ENCODE measurements at places on chromosomes 4 and X. TPM values are rescaled to one million over a fixed set of nuclear protein-coding genes. Genes with fewer than 3 reads are reported as not detected.

DNA sequence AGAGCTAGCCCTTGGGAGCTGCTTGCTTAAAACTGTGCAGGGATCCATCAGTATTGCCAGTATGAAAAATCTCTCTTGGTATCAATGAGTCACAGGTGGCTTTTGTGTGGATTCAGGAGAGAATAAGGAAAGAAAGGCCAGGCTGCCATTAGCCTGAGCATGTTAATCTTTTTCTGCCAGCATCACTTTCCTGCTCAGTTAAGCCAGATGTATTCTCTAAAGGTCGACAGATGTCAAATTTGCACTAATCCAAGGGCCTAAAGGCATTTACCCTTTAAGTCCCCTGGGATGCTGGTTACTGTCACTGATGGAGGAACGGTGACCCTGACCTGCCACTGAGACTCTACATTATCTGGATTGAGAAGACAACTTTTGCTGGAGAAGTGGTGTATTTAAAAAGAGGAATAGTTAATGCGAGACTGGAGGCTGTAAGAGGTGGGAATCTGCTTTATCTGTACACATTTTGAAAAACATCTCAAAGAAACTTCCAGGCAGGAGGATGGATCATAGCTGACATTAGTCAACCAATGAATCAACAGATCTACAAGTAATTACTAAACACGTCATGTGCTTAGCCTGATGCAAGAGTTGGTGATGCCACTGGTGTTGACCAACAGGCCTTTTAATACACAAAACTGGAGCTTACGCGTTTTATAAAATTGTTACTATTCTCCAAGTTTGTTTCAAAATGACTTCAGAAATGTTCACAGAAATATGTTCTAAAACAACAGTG, 241.4 kb upstream of the ANXA3 start:
- no peak for DNase-seq
- H3K4me1 ChIP-seq = no peaks in the 10 kb centered on the region
- no peaks in the 10 kb centered on the region for H3K27me3 ChIP-seq
- H3K27ac ChIP-seq = no peak overlapping the region

Gene TSPAN5
- 15.9 TPM for total RNA-seq

Gene MAGEA10
- not detected for total RNA-seq

DNA sequence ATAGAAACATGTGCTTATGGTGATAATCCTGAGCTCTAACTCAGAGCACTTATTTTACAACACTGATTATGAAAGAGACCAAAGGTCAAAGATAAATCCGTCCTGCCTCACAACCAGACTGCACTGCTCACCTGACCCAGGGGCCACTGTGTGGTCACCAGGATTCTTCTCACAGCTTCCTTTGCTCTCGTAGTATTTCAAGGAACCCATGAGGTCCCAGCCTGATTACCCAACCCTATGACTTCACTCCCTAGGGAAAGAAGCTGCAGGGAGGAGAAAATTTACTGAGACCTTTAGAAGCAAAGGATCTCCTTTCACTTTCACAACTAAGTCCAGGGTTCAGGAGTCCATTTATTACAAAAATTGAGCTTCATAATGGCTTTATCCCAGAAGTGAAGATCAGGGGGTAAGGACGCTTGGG, 9.6 kb downstream of the SLC25A5 start:
- H3K27me3 ChIP-seq = no peaks in the 10 kb centered on the region
- no peaks in the 10 kb centered on the region for H3K4me1 ChIP-seq
- H3K36me3 ChIP-seq = no peaks in the 10 kb centered on the region
- peak; percentile 55 for DNase-seq

DNA sequence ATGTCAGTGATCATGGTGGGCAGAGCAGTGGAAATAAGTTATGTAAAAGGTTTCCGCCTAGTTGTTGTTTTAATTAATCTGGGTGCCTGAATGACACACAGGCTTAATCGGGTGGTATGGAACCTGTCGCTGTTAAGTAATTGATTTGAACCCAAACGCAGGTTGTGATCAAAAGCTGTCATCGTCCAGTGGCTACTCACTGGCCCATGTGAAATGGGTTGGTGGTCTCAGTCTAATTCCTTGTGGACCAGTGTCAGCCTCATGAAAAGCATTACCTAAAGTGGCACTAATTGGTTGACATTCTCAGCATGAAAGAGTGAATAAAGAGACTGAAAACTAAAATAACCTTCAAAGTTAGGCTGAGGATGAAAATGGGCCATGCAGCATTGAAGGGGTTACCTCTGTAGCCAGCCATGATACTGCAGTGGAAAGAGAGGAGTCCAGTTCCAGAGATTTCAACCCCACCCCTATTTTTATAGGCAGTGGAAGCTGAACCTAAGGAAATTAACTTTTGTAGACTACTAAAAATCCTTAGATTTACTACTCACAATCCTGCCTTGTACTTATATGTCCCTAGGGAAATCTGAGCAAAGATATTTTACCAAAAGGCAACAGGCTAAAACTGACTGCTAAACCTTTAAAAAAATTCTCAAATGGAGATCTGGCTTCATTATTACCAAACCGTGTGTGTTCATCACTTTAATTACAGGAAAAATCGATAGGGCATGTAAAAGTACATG, 251.7 kb upstream of the TENM3 start:
- no peak overlapping the region for H3K27ac ChIP-seq
- H3K4me1 ChIP-seq = no peaks in the 10 kb centered on the region
- H3K36me3 ChIP-seq = no peaks in the 10 kb centered on the region
- no peaks in the 10 kb centered on the region for H3K27me3 ChIP-seq
- DNase-seq = no peak

DNA sequence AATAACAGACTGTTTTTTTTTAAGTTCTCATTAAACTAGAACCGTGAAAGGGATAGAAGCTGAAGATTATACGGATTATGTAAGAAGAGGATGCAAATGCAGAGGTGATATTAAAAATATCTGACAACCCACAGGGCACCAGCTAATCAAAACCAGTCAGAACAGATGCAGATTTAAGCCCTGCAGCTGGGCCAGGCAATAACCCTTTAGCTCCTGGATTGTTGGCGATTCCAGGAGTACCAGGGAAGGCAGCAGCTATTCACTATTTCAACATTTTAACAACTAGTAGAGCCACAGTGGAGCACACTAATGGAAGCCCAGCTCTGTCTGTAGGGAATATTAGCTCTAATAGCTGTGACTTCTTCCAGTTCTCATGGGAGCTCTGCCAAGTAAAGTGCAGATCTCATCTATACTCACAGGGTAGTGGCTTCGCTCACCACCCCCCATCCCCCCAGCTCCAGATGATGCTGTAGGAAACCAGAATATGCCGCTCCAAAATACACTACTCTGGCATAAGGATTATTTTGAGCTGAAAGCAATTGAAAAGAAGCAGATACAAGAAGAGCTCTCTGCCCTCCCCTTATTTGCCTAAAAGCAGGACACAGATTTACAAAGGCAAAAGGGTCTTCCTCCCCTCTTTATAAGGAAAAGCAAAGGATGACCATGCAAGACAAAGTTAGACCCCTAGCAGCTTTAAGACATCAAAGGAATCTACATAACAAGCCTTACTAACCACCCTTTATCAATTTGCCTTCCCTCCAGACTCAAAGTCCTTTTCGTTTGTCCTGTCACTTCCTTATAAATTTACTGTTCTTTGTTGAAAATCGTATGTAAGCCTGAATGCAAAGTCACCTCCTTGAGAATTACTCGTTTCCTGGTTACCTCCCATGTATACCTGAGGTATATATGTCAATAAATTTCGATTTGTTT, 13.7 kb downstream of the SCD5 start:
- DNase-seq = no peak
- no peaks in the 10 kb centered on the region for H3K36me3 ChIP-seq
- H3K27ac ChIP-seq = no peak overlapping the region
- H3K27me3 ChIP-seq = no peaks in the 10 kb centered on the region
- H3K4me3 ChIP-seq = no peak overlapping the region

DNA sequence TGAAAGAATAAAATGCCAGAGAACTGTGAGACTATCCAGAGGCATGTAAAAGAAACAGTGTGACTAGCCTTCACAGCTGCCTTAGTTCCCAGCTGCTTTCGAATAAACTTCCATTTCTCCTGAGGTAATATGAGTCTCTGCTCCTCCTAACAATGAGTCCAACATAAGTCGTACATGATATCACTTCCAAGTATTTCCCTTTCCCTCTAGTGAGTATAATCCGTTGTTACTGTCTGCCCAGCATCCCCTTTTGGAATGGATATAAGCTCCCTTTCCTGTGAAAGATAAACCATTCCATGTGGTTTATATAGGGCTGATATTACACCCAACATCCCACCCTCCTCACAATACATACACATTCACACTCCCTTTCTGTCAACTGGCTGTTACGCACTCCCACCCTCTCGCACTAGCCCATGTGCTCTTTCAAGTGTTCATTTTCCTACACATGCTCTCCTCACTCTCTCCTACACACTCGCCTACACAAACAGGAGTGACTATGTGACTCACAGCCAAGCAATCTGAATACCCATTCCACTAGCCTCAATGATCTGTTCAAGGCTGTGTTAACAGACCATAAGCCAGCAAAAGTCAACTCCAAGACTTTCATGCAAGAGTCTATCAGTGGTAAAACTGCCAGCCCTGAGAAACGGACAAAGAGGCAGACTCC, 5.0 kb downstream of the NAF1 start:
- H3K27ac ChIP-seq = no peak overlapping the region
- peaks cover 4% of the 10 kb centered on the region for H3K4me1 ChIP-seq
- no peak overlapping the region for H3K4me3 ChIP-seq
- H3K36me3 ChIP-seq = no peaks in the 10 kb centered on the region

Gene TEX13C
- not detected for total RNA-seq

Gene PASD1
- total RNA-seq = not detected

DNA sequence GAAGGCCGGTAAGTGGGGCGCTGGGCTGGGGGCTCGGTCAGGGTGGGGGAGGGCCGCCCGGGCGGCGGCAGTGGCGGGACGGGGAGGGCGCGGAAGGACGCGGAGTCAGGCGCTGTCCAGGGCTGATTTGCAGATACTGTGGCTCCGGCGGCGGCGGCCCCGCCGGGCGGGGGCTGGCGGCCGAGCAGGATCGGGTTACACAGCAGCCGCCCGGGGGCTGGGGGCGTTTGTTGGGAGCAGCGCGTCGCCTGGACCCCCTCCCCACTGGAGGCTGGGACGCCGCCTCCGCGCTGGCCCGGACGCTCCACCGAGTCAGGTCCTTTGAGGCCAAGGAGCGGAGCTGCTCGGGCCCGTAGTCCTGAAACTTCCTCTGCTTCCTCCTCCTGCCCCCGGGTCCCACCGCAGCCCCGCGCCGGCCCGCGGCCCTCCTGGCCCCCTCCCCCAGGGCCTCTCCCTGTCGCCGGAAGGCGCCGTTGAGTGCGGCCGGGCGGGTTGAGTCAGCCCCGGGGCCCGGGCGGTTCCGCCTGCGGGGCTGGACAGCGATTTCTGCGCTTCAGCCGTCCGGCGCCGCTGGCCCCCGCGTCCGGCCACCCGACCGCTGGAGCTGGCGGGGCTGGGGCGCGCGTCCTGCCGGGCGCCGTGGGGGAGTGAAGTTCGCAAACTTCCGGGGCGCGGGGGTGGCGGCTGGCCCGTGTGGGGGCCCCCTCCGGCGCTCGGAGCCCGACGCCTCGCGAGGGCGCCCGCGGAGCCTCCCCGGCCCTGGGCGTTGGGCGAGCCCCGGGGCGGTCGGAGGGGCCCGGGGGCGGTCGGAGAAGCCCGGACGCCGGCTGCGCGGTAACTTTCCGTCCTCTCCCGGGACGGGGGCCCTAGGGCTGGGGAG, 746 bp downstream of the REST start:
- peak overlapping the region; percentile 51 for H3K4me3 ChIP-seq
- H3K27ac ChIP-seq = peak overlapping the region; percentile 87
- no peaks in the 10 kb centered on the region for H3K36me3 ChIP-seq
- H3K27me3 ChIP-seq = no peaks in the 10 kb centered on the region
- H3K4me1 ChIP-seq = no peaks in the 10 kb centered on the region

GRCh38 chr4:156628858-156629257, 342.7 kb downstream of the PDGFC start:
- H3K27ac ChIP-seq = no peak overlapping the region
- H3K4me3 ChIP-seq = no peak overlapping the region
- DNase-seq = no peak
- H3K36me3 ChIP-seq = no peaks in the 10 kb centered on the region
- no peaks in the 10 kb centered on the region for H3K4me1 ChIP-seq
- no peaks in the 10 kb centered on the region for H3K27me3 ChIP-seq

Gene ING2
- total RNA-seq = 16.1 TPM

DNA sequence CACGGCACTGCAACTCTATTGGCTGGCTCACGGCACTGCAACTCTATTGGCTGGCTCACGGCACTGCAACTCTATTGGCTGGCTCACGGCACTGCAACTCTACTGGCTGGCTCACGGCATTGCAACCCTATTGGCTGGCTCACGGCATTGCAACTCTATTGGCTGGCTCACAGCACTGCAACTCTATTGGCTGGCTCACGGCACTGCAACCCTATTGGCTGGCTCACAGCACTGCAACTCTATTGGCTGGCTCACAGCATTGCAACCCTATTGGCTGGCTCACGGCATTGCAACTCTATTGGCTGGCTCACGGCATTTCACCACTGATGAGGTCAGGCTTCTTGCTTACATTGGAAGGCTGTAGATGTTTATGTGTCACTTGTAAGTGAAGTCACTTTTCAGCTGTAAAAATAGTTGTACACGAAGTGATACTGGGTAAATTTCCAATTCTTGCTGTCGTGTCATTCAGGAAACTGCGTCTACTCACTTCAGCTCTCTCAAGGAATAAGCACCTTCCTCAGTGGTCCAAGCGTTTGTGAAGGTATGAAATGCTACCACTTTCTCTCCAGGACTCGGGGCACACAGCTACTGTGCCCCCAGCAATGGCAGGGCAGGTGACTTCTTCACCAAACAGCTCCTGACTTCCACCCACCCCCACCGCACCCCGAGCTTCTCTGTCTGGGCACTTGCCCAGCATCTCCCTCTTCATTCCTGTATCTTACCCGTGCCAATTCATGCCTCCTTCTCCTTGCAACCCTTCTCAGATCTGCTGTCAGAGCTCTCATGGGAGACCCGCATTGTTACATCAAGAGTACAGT, 141.3 kb downstream of the AFAP1 start:
- H3K27me3 ChIP-seq = no peaks in the 10 kb centered on the region
- H3K36me3 ChIP-seq = no peaks in the 10 kb centered on the region
- H3K27ac ChIP-seq = no peak overlapping the region

DNA sequence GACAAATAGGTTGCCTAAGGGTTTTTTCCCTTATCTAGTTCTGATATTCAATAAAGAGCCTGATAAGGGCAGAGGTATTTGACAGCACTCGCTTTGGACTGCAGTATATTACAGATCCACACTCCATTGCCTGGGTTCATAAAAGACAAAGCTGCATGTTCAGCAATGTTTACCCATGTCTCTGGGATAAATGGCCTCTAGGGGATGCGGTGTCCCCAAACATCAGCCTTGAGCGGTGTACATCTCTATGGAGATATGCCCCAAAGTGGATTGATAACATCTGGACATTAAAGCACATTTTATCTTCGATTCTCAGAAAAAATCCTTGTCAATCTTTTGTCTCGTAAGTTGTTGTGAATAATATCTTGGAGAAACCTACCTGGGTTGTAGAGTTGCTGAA, 660.8 kb upstream of the AADAT start:
- no peaks in the 10 kb centered on the region for H3K36me3 ChIP-seq
- no peak for DNase-seq
- H3K4me1 ChIP-seq = no peaks in the 10 kb centered on the region
- H3K27ac ChIP-seq = no peak overlapping the region
- H3K4me3 ChIP-seq = no peak overlapping the region

Data from uterus (tissue), 4 donors.